NCI-H2107 (cell line): ENCODE measurements at places on chromosomes 16 and 17.

- no peak for DNase-seq
Observed at GRCh38 chr17:74862919-74863318, 3.2 kb upstream of the GRIN2C start.

- no peak for DNase-seq
Observed at GRCh38 chr16:75238132-75238852, 13.1 kb downstream of the BCAR1 start.

DNA sequence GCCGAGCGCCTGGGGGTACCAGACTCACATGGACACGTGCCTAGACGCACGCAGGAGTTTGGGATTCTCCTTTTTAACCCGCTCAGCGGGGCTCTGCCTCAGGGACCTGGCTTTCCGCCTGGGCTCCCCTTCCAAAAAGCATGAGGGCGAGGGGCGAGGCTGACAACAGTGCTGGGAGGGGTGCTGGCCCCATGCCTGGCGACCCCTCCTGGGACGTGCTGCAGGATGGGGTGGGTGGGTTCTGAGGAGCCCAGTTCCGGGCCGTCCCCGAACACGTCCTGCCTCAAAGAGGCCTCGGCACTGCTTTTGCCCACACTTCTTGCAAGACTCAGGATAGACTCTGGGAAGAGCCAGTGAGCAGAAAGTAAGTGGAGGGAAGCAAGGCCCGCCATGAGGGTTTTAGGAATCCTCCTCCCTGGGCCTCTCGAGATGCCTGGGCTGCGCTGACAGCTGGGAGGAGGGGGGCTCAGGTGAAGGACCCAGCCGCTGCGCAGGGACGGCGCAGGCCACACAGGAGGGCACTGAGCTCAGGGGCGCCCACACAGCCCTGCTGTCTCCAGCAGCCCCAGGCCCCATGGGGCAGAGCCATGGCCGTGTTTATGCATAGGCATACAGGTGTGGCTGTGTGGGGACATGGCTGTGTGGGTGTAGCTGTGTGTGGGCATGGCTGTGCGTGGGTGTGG is 15.4 kb upstream of the PABPN1L start:
- DNase-seq, result no peak

GRCh38 chr16:86647561-86647960 is 69.2 kb downstream of the FOXL1 start:
- no peak for DNase-seq

DNA sequence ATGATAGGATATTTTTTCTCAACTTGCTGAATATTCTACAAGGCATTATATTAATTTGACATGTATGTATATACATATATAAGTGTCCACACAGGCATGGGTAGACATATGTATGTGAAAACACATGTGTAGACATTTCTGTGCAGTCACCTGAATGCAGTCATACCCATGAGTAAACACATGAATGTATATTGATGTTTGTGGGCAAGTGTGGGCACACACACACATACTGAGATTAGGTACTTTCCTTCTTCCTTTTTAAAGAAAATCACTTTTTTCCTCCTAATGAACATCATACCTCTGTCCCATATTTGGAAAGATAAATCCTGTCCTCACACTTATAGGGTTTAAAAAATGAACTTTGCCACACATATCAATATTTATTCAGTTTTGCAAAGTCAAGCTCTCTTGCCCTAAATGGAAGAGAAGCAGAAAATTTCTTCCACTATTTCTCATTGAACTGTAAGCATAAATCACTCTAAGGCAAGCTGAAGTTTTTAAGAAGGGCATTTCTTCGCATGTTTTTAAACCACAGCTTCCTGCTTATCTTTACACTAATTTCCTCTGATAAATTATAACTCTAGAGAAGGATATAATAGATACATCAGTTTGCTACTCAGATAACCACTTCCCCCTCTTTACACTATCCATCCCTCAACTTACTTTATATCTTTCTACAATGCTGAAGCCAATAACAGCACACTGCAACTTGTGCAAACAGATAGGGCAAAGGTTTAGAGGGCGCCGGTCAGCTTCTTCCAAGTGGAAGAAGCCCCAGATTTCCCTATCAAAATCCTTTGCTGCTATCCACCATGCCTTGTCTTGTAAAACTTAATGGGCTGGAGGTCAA is 49.6 kb upstream of the LRRC37A3 start:
- DNase-seq, result no peak

DNA sequence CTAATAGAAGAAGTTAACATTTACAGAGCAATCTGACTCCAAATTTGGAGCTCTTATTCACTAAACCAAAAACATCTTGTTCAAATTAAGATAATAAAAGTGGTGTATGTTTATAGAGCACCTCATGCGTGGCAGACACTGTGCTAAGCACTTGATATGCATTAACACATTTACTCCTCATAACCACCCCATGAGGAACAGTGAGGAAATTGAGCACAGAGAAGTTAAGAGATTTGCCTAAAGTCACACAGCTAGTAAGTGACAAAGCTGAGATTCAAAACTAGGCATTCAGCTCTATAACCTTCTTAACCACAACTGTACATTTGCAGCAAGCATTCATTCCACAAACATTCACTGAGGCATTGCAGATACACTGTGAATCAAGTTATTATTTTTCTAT is 94.0 kb downstream of the VAT1L start:
- no peak for DNase-seq

GRCh38 chr17:5899496-5900195 is 170.5 kb upstream of the WSCD1 start:
- no peak for DNase-seq

GRCh38 chr17:44079877-44080821 is 9.6 kb downstream of the G6PC3 start:
- DNase-seq, result no peak

GRCh38 chr16:81565321-81566028 is 120.9 kb downstream of the CMIP start:
- DNase-seq, result no peak

- DNase-seq, result no peak
Observed at GRCh38 chr16:85033171-85033570, 5.6 kb downstream of the KIAA0513 start.

DNA sequence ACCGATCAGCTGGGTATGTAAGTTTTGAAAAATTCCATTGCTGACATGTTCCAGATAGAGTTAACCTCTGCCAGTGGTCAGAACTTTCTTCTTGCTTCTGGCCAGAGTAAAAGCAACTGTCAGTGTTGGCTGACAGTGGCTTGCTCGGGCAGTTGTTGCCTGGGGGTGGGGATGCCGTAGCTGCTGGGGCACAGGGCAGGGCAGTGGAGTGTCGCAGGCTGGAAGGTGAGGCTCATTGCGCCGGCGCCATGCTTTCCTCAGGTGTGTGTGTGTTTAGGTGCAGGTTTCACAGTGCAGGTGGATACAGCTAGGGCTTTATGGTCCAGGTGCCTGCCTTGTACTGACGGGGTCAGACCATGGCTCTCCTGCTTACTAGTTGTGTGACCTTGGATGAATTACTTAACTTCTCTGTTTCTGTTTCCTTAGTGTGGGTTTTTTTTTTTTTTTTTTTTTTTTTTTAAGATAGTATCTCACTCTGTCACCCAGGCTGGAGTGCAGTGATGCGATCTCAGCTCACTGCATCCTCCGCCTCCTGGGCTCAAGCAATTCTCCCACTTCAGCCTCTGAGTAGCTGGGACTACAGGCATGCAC is 156.4 kb downstream of the SNX29 start:
- no peak for DNase-seq

GRCh38 chr17:43719578-43719977 is 39.0 kb downstream of the SOST start:
- DNase-seq, result no peak

DNA sequence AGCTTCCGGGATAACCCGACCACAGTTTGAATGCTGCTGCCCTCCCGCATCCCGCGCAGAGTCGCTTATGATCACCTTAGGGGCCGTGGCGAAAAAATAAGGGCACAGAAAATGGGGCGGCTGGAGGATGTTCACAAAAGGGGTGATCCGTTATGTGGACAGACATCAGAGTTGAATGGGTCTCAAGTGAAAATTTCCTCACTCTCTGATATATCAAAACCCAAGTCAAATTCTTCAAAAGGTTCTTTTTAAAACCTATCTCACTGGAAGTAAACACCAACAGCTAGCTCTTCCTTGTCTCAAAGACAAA is 400 bp upstream of the CEP112 start:
- DNase-seq, result no peak

DNA sequence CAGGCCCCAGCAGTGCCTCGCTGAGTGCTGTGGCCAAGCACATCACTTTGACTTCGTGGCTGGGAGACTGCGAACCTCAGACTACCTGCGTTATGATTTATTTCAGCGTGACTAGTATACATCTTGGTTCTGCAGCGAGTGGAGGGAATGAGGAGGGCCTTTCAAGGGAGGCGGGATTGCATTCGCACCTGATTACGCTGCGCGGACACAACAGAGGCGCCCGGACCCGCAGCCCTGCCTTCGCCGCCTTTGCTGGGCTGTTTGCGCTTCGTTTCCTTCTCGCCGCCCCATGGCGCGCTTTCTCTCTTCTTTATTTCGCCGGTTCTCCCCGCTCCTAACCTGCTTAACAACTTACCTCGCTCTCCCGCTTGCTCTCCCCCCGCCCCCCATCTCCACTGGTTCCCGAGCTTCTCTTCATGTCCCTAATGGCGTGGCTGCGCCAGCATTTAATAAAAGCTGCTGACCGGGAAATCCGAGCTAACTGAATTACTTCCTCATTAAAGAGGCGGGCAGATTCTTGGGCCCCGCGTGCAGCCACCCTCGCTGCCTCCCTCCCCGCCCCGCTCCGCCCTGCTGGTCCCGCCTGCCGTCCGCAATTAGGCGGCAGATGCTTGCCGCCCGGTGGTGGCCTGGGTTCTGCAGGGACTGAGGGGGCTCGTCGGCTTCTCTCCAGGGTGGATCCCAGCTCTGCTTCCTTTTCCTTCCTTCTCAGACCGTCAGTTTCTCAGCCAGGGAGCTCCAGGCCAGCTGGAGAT is 257.6 kb upstream of the SDK2 start:
- no peak for DNase-seq

DNA sequence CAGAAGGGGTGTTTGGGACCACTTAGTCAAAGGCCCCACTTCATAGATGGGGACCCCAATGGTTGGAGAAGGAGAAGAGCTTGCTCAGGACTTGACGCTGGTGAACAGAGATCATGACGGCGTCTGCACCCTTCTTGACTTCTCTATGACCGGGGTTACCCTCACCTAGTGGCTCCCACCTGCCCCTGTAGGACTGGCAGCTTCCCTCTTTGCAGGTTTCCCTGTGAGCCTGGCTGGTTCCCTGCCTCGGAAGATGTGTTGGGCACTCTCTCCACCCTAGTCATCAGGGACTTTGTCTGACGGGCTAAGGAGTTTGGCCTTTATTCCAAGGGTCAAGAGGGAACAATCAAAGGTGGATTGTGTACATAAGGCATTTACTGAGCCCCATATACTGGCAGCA is 22.7 kb downstream of the TBX4 start:
- no peak for DNase-seq

DNA sequence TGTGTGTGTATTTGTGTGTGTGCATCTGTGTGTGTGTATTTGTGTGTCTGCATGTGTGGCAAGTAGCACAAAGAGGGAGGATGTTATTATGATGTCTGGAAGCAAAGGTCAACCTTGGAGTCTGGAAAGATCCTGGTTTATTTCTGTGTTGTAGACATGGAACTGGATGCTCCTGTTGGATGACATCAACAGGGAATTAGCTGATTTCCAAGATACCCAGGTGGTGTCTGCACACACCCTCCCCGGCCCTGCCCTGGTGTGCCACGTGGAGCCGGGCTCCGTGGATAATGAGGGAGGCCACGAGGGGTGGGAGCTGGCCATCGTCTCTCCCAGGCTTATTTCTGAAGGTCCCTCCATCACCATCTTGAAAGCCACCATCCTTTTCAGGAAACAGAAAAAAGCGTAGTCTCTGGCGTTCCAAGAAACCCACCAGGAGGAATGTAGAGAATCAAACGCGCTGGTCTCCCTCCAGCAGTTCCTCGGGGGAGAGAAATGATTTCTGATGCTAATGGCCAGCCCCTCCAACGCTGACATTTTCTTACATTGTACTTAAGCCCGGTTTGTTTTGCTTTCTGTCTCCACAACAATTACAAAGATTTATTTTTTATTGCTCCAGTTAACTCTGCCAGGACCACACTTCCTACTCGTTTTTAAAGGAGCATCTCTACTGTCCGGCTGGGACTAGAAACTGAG is 93.3 kb downstream of the FOXL1 start:
- no peak for DNase-seq

DNA sequence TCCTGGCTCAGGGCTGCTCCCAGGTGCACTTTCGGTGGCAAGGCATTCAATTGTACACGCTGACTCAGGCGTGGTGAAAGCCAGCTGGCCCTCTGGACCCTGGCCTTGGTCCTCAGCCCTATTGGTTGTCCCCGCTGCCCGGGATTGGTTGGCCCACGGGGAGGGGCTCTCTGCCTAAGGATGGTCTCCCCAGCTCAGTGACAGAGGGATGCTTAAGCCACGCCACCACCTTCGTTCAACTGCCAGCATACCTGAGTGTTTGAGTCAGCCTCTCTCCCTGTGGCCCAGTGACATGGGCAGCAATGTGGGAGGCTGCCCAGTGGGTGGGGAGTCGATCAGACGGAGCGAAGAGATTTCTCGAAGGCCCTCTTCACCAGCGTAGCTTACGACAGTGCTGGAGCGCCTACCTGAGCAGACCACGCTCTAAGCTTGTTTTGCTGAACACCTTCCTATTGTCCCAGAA is 30.3 kb downstream of the IRF8 start:
- no peak for DNase-seq

DNA sequence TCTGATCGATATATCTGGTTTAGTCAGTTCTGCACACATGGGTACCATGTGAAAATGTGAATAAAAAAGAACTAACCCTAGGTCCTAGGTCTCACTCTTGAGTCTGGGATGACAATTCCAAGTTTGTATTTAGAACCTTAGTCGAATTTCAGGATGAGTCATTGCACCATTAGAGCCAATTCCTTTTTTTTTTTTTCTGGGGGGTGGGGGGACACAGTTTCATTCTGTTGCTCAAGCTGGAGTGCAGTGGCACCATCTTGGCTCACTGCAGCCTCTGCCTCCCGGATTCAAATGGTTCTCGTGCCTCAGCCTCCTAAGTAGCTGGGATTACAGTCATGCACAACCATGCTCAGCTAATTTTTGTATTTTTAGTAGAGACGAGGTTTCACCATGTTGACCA is 41.6 kb downstream of the SPAG9 start:
- no peak for DNase-seq

GRCh38 chr16:55487048-55487803 is 8.2 kb downstream of the MMP2 start:
- DNase-seq, result no peak

DNA sequence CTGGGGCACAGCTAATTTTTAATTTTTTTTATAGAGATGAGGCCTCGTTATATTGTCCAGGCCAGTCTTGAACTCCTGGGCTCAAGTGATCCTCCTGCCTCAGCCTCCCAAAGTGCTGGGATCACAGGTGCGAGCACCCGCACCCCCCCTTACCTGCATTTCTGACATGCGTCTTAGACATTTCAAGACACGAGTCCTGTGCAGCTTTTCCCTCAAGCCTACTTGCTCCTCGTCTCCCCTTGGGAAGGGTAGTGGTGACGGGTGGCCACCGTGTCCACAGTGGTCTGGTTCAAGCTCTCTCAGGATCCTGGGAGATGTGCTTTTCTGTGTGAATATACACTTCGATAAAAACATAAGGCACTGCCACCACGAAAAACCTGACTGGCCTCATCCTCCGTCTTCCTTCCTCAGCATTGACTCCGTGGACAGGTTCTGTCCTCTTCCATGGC is 9.6 kb downstream of the CANT1 start:
- no peak for DNase-seq
